Stimulated activated CD4-positive, alpha-beta T cell treated with anti-CD3 and anti-CD28 coated beads, Interleukin-4, amount 100 ng/mL, for 4 hours (primary cell): ENCODE measurements at places on chromosomes 11 and 22.
A peak's percentile ranks its signal among the peaks of the same experiment; 100 is the strongest.

DNA sequence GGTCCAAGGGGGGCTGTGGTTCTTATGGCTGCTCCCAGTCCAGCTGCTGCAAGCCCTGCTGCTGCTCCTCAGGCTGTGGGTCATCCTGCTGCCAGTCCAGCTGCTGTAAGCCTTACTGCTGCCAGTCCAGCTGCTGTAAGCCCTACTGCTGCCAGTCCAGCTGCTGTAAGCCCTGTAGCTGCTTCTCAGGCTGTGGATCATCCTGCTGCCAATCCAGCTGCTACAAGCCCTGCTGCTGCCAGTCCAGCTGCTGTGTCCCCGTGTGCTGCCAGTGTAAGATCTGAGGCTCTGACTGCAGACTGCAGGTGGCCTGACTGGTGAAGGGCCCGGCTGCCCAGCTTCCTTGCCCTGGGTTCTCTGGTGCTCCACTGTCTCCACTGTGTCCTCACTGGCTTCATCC lies 696 bp downstream of the KRTAP5-5 start:
- DNase-seq, result no peak

- no peak for DNase-seq
Observed at GRCh38 chr11:41613326-41613725, 153.9 kb upstream of the LRRC4C start.

DNA sequence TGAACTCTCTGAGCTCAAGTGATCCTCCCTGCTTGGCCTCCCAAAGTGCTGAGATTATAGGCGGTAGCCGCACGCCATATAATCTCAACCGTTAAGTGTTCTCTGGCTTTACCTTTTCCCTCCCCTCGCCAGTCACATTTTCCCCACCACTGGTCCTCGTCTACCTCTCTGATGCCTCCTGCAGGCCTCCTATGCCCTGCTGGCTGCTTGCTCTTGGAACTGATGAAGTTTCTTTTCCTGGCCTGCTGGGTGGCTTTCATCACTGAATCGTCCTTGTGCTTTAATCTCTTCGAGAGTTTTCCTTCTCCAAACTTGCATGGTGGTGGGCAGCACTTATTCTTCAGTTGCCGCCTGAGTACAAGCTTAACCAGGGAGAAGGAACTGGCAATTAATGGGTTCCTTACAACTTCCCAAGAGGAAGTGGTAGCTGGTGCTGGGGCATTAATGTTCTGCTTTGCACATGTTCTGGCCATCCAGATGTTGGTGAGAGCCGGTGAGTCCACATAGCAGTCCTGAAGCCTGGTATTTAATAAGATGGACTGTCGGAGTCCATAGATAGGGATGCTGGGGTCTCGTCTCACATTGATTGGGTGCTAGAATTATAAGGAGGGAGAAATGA lies 1.3 kb downstream of the C22orf31 start:
- DNase-seq, result no peak

DNA sequence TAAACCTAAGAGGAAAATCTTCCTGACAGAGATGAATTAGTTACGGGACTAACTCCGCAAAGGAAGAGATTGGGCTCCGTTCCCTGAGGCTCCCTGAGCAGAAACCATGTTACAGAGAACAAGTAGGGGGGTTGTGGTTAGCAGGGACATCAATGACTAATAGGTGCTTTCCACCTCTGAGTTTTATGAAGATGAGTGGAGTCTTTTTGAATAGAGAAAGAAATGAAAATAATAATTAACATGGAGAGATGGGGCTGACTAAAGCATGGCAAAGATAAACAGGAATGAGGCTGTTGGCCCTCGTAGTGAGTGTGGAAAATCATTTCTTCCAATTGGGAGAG lies 47.5 kb upstream of the PICALM start:
- DNase-seq, result no peak

GRCh38 chr22:41770715-41771468 lies 29.6 kb upstream of the CCDC134 start:
- DNase-seq, result no peak

GRCh38 chr22:27318516-27318915 lies 483.0 kb downstream of the MN1 start:
- DNase-seq, result no peak

DNA sequence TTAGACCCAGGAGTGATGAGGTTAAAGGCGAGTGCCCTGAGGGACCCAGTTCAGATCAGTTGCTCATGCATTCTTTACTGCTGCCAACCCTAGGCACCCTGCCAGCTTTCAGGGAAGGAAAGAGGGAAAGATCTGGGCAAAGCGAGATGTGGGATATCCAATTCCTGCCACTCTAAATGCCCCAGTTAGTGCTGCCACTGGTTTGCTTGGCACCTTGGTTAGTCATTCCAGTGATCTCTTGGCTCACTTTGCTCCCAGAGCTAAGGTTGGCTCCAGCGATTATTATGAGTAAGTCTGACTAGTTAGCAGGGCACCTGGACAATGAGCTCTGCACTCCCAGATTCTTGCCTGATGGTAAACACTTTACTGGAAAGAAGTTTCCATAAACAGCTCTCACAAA lies 85.0 kb downstream of the INSC start:
- no peak for DNase-seq

GRCh38 chr11:85844439-85845123 lies 10.6 kb upstream of the CCDC83 start:
- DNase-seq, result no peak

- no peak for DNase-seq
Observed at GRCh38 chr11:86595451-86595850, 77.0 kb downstream of the ME3 start.

GRCh38 chr11:130599073-130599654 lies 150.7 kb downstream of the ADAMTS15 start:
- no peak for DNase-seq

DNA sequence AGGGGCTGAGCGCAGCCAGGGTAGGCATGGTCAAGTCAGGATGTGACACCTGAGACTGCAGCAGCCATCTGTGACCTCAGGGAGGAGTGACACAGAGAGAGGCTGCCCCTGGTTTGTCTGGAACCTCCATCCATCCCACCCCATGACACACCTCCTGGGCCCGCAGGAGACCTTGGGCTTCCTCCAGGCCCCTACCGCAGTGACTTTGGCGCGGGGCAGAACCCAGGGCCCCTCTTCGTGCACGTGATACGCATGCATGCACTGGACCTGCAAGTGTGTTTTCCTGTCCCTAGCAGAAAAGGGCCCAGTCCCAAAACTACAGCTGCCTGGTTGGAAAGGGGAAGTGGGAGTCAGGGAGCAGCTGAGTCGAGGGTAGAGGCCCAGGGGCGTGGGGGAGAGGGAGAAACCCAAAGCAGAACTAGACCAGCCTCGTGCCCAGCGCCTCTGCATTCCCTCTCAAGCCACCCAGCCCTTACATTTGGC lies 7.9 kb upstream of the CYTH4 start:
- no peak for DNase-seq

GRCh38 chr22:46770726-46771125 lies 8.3 kb downstream of the TBC1D22A start:
- DNase-seq, result no peak

DNA sequence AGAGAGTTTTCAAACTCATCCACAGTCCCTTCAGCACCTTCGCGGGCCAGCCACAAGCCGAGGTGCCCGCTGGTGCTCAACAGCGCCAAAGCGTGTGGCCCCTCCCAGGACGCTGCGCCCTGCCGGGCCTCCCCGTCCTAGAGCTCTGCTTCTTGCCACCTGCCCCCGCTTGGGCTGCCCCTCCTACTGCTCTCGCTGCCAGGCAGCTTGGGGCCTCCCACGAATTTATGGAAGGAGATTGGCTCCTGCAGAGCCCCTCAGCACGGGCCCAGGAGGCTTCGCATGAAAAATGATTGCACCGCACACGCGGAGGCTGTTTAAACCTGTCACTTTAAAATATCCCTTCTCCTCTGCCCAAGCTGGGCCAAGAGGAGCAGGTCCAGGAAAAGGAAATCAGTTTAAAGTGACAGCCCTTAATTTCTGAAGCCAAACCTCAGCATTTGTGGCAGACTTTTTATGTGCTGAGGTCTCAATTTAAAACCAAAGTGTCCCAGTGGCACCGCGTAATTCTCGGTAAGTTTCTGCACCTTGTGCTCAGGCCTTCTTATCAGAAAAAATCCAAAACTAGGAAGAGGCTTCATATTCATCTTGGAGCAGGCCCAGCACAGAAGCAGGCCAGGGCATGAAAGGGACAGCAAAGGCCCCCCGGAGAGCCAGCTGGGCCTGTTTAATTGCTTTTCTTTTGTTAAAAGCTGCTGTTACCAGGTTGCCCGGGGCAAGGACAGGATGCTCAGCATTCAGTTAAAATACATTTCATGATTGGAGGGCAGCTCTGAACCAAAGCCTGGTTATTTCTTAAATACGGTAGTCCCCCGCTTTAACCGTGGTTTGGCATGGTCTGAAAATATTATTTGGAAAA lies 303.6 kb downstream of the OPCML start:
- no peak for DNase-seq

DNA sequence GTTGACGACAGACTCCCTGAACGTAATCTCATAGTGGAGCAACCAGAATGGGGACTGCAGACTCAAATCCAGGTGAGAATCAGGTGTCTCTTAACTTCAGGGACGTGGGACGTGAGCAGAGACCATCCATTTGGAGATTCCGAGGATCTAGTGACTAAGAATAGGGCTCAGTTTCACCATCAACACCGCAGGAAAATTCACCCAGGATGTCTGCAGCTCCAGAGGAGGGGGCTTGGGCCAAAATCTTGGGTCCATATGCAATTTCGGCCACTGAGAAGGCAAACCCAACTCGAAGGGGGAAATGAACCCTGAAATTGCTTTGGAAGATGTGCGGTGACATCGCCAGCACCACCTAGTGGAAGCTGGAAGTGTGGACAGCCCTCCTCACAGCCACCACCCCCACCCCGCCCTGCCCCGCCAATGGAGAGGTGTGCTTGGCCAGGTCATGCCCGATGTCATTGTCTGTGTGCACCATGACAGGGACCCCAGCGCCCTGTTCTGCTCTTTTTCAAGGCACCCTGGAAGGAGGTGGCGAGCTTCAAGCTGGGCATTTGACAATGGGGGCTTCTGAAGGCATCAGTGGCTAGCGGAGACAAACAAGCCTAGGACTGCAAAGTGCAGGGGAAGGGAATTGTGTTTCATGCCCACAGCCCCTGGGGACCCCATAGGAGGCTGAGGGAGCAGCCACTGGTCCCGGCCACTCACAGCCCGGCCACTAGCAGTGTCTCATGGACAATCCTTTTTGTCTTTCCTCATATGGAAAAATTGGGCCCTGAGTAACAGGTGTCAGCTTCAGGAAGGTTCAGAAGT lies 24.8 kb downstream of the APOL1 start:
- DNase-seq, result peak; percentile 59

- DNase-seq, result no peak
Observed at GRCh38 chr11:117281159-117281558, 10.0 kb upstream of the BACE1-AS start.

DNA sequence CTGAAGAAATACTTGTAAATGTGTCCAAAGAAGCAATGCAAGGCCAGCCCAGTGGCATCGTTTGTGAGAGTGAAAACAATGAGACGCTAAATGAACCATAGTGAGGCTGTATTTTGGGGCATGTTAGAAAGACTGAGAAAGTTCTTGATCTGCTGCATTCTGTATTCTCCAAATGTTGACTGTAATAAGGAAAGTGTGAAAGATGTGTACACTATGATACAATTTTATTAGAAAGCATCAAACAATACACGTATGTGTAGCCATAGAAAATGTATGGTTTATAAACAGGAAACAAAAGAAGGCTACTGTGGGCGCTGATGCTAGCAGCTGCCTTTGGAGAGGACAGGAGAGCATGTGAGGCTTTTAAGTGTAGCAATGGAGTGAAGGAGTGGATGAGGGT lies 233.5 kb upstream of the E2F8 start:
- DNase-seq, result no peak

DNA sequence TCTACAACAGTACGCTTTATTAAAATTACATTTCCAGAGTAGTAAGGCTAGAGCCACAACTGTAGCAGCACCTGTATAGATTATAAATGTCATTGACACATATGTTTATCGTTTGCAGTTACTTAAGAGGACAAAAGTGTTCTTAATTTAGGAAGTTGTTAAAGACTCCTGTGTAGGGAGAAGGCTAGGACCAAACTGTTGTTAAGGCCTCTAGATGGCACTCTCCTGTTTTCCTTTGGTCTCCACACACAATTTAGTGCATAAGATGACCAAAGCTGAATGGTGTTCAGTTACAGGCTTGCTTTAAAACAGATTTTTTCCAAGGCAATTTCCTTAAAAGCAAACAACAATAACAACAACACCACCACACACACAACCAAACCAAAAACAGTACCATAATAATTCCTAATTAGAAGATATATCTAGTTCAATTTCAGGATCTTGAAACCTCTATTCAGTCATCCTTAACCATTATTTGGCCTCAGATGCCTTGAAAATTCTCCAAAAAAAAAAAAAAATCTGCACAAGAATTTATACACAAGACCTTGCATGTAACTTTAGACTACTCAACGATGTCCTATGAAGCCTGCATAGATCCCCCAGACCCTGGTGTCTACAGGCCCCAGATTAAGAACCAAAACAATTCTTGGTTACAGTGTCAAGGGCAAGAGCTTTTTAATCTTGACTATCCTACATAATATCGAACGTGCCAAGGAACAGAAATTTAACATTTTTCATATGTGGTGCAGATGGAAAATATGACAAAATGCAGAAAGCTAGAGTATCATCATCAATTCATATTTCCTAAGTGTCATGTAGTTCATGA lies 42.6 kb upstream of the APOA1 start:
- no peak for DNase-seq

GRCh38 chr11:43547889-43548381 lies 132.6 kb upstream of the HSD17B12 start:
- DNase-seq, result peak; percentile 7

- DNase-seq, result no peak
Observed at GRCh38 chr11:126145954-126146353, 65.5 kb downstream of the RPUSD4 start.

GRCh38 chr11:35100013-35100383 lies 39.0 kb upstream of the CD44 start:
- no peak for DNase-seq

GRCh38 chr22:17703811-17704210 lies 65.3 kb downstream of the BCL2L13 start:
- no peak for DNase-seq

DNA sequence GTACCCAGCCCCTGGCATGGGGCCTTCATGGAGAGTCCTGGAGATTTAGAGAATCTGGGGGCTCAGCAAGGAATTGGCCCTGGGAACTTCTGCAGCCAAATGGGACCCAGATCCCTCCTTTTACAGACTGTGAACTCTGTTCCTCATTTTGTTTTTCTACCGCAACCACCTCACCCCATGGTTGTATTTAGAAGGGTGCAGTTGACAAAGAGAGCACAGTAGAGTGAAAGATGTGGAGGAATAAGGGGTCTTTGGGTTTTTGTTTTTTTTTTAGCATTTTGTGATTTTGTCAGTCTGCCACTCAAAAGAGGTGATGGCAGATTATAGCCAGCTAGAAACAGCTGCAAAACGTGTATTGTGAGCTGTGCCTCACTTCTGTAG lies 1.9 kb downstream of the ZNF74 start:
- DNase-seq, result no peak

DNA sequence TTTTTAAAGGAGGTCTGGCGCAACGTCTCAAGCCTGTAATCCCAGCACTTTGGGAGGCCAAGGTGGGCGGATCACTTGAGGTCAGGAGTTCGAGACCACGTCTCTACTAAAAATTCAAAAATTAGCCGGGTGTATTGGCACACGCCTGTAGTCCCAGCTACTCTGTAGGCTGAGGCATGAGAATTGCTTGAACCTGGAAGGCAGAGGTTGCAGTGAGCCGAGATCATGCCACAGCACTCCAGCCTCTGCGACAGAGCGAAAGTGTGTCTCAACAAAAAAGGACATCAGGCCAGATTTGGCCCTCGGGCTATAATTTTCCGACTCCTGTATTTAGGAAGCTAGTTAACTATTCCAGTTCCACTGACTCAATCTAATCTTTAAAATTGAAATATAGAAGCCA lies 78.7 kb upstream of the SLC25A18 start:
- no peak for DNase-seq
